ENCODE measurements at places on chromosomes 3 and 15. TPM values are rescaled to one million over a fixed set of nuclear protein-coding genes. Genes with fewer than 3 reads are reported as not detected.

Gene KLHL18
- total RNA-seq, result 35.7 TPM

Gene FBXO40
- total RNA-seq, result not detected

Gene CPLX3
- total RNA-seq, result 0.16 TPM

Gene PEX5L
- total RNA-seq, result 0.25 TPM

Gene RTP3
- total RNA-seq, result not detected

All from activated T-helper 2 cell treated with anti-CD3 and anti-CD28 coated beads, Interferon-gamma antibody, Interleukin-2, Interleukin-4, amounts not matched to agents 10 μg/mL and 5 μg/mL and 100 μg/mL, durations not matched to agents 14 hours and 24 hours and 36 hours (primary cell).